ENCODE measurements at places on chromosomes 5 and 9. TPM values are rescaled to one million over a fixed set of nuclear protein-coding genes. Genes with fewer than 3 reads are reported as not detected.

The FBP2 gene
- total RNA-seq, result 5.5 TPM

The CTSL gene
- total RNA-seq, result 43.5 TPM

The PCDHB14 gene
- 3.8 TPM for total RNA-seq

The MYORG gene
- total RNA-seq, result 2.6 TPM

The C9 gene
- 0.10 TPM for total RNA-seq

The CEMIP2 gene
- 61.2 TPM for total RNA-seq

The FAM13B gene
- 31.9 TPM for total RNA-seq

The PRUNE2 gene
- 13.6 TPM for total RNA-seq

The GNA14 gene
- total RNA-seq, result 1.6 TPM

The CD74 gene
- total RNA-seq, result 194 TPM

The STK10 gene
- total RNA-seq, result 14.5 TPM

The DNM1 gene
- total RNA-seq, result 58.4 TPM

The COL23A1 gene
- 4.6 TPM for total RNA-seq

The FAM221B gene
- not detected for total RNA-seq

The PCDHGA2 gene
- 3.6 TPM for total RNA-seq

The MAMDC2 gene
- 11.8 TPM for total RNA-seq

The MINAR2 gene
- not detected for total RNA-seq

The DPYSL3 gene
- total RNA-seq, result 71.4 TPM

The CLPTM1L gene
- total RNA-seq, result 78.6 TPM

The IDNK gene
- 3.8 TPM for total RNA-seq

The KIF4B gene
- not detected for total RNA-seq

The PDZD2 gene
- total RNA-seq, result 34.9 TPM

The NUTM2F gene
- not detected for total RNA-seq

The UBAP2 gene
- total RNA-seq, result 31.5 TPM

The PHAX gene
- total RNA-seq, result 46.6 TPM

The AHRR gene
- 11.9 TPM for total RNA-seq

The PRRX2 gene
- total RNA-seq, result 9.4 TPM

The ENG gene
- 9.1 TPM for total RNA-seq

The GPR150 gene
- not detected for total RNA-seq

The CNTFR gene
- 7.5 TPM for total RNA-seq

The CRHBP gene
- total RNA-seq, result 0.20 TPM

The CKMT2 gene
- total RNA-seq, result 20.3 TPM

The TXNDC8 gene
- total RNA-seq, result not detected

The SLC6A19 gene
- total RNA-seq, result not detected

The SPAG8 gene
- 1.2 TPM for total RNA-seq

The RAD50 gene
- total RNA-seq, result 30.8 TPM

The TMEM232 gene
- total RNA-seq, result 3.7 TPM

The ACTL7A gene
- total RNA-seq, result not detected

The GHR gene
- total RNA-seq, result 25.4 TPM

The ADAMTSL1 gene
- 37.1 TPM for total RNA-seq

The CDC37L1 gene
- 17.4 TPM for total RNA-seq

The MARCHF11 gene
- total RNA-seq, result not detected

The RNF208 gene
- total RNA-seq, result 0.20 TPM

The LTC4S gene
- total RNA-seq, result 1.5 TPM

The SPATA31C1 gene
- total RNA-seq, result not detected

The FBN2 gene
- total RNA-seq, result 88.3 TPM

The LCN15 gene
- not detected for total RNA-seq

The TUSC1 gene
- 10.2 TPM for total RNA-seq

The NSG2 gene
- total RNA-seq, result 3.1 TPM

The SAPCD2 gene
- total RNA-seq, result 5.8 TPM

The PAPPA gene
- 4.4 TPM for total RNA-seq

The GFI1B gene
- total RNA-seq, result 0.59 TPM

Measured in skin of body (tissue), 3 donors.